Hypothalamus (tissue), 51 donors: ENCODE measurements at places on chromosomes 13 and 19.

GRCh38 chr19:30778961-30779715 lies 407.0 kb downstream of the ZNF536 start:
- no peak for DNase-seq

GRCh38 chr13:47890146-47890814 lies 110.8 kb downstream of the SUCLA2 start:
- DNase-seq, result no peak

GRCh38 chr13:53206455-53206854 lies 177.8 kb downstream of the OLFM4 start:
- no peak for DNase-seq

GRCh38 chr19:55101261-55101660 lies 16.2 kb downstream of the PPP1R12C start:
- peak; percentile 22 for DNase-seq

DNA sequence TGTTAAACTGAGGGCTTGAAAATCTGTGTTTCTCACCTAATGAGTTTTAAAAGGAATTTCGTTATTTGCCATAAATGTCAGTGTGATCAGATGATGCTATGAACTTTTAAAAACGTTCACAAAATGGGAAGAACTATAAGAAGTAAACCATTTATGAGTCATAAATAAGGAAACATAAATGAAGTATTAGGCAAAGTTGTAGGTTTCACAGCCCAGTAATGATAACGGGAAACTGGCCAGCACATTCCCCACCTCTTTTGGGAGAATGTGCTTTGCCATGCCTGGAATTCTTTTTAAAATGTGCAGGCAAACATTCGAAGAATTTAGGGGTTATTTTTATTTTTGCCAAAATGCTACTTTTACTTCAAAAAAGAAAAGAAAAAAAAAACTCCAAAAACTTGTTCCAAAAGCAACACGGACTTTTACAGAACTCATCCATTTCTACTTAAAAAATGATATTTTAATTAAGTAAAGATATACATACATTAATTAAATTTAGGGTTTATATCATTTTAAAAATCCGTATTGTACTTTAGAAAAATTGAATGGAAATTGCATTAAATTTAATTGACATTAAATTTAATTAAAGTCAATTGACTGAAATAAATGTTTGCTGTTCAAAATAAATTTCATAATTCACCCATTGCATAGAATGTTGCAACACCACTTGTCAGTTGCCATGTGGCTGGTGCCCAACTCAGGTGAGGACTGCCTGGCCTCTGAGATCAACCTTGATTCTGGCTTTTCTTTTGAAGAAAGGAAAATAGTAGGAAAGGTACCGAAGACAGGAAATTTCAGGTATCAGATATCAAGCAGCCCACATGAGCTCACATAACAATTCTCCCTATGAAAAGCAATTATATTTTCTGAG lies 1198.5 kb downstream of the EFNB2 start:
- no peak for DNase-seq
